ENCODE measurements at places on chromosomes 11 and 22. TPM values are rescaled to one million over a fixed set of nuclear protein-coding genes. Genes with fewer than 3 reads are reported as not detected.

The PTPRJ gene
- 10.5 TPM for total RNA-seq

The MRPL40 gene
- 38.7 TPM for total RNA-seq

DNA sequence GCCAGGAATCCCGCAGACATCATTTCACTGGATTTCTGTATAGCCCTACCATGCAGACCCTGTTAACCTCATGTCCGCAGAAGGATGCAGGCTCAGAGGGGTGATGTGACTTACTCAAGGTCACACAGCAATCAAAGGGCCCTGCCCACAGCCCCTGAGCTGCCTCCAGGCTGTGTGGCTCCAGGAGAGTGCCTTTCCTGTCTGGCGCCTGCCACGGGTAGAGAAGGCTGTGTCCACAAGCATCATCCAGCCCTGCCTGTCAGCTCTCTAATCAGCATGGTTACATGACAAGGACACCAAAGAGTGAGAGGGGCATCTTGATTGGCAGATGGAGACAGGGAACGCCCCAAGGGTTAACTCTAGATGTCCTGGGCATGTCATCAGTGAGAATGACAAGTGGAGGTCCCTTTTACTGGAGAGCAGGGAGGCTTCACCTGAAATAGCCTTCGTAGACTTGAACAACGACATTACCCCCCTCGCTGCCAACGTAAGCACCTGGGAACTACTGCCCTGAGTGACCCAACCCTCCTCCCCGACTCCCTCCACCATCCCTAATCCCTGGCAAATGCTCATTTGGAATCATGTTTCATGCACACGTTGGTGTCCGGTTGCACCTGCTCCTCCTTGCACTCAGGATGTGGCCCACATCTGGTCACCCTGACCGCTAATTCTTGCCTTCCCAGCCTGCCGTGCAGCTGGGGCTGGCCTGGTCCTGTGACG lies 6.9 kb downstream of the FGF19 start:
- DNase-seq = no peak

DNA sequence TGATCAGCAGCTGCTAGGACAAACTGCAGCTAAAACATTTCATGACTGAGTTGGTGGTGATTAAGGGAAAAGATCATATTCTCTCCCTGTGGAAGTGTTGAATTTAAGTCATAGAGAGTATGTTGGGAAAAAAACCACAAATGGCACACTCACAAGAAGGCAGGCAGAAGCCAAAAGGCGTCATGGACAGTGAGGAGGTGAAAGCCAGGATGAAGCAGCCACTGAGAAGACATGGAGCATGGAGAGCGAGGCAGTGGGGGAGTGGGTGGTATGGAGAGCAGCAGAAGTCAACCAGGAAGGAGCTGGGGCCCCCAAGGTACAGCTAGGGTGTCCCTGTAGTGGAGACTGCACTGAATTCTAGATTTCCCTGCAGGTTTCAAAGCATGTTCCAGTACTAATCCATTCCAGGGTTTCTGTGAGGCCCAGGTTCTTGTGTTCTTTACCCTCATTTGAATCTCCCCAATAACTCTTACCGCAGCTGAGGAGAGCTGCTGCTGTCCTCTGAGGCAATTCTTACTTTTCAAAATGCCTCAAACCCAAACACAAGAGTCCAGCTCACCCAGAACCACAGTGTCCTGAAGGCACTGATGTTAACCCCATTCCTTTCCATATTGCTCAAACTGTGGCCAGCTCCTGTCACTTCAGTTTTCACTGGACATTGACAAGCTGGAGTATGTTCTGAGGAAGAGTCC lies 191.8 kb upstream of the E2F8 start:
- no peak for DNase-seq

DNA sequence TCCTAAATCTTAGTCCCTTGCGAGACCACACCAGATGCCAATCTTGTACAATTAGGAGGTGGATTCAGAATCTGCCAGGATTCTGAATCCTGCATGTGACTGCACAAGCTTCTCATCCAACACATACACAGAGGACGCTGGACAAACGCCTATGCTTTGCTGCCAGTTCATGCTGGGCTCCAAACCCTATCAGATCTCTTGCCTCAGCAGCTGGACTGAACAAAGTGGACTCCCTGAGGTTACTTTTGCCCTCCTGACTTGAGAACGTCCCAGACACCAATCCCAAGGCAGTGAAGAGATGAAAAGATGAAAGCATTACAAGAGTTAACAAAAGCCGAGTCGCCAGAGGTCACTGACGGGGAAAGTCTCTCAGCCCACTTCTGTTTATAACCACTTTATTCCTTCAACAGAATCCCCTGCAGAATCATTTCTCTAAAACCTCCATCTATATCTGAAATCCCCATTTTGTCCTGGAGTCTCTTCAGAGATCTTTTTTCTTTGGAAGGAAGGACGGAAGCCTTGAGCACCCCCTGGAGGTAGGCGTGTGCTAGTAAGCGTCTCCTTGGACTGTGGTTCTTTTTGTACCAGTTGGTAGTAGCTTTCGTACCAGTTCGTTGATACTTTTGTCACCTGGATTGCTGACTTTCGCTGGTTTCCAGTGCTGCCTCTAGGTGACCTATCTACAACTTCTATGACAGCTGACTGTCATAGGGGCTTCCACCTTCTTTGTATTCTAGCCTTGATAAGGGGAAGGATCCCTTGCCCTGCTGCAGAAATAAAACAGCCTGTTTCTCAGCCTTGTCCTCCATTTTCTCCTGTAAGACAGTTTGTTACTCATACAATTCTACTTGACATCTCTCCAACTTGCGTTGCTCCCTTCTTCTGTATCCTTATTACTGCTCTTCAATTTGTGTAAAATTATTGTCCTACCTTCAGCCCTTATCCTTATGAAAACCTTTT lies 26.1 kb upstream of the EED start:
- peak; percentile 83 for DNase-seq

The TMEM109 gene
- total RNA-seq = 56.7 TPM

DNA sequence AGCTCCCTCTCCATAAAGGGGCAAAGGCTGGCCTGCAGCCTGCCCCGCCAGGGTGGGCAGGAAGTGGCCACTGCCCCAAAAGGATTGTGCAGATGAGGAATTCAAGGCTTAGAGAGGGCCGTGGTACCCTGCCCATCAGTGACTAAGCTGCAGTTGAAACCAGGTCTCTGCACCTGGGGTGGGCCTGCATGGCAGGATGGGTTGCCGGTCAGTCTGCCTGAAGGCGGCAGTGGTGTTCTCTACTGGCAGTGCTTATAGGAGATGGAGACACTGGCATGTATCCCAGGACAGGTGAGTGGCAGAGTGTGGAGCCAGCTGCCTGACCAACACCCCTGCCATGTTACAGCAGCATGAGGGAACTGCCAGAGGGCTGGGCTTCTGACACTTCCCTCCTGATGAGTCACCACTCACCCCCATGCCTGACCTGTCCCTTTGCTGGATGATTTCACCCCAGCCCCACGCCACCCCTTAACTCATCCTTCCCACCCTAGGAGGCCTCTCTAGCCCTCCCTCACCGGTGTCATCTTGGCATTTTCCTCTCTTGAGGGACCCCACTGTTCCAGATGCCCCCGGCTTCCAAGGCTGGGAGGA lies 70.2 kb upstream of the LMO1 start:
- DNase-seq = no peak

GRCh38 chr22:21968452-21969129 lies 14.0 kb downstream of the TOP3B start:
- no peak for DNase-seq

- DNase-seq = peak; percentile 24
These were observed 115.9 kb upstream of the GRK3 start for GRCh38 chr22:25448435-25449051.

GRCh38 chr11:65418431-65418680 lies 4.2 kb upstream of the NEAT1 start:
- DNase-seq = peak; percentile 57

DNA sequence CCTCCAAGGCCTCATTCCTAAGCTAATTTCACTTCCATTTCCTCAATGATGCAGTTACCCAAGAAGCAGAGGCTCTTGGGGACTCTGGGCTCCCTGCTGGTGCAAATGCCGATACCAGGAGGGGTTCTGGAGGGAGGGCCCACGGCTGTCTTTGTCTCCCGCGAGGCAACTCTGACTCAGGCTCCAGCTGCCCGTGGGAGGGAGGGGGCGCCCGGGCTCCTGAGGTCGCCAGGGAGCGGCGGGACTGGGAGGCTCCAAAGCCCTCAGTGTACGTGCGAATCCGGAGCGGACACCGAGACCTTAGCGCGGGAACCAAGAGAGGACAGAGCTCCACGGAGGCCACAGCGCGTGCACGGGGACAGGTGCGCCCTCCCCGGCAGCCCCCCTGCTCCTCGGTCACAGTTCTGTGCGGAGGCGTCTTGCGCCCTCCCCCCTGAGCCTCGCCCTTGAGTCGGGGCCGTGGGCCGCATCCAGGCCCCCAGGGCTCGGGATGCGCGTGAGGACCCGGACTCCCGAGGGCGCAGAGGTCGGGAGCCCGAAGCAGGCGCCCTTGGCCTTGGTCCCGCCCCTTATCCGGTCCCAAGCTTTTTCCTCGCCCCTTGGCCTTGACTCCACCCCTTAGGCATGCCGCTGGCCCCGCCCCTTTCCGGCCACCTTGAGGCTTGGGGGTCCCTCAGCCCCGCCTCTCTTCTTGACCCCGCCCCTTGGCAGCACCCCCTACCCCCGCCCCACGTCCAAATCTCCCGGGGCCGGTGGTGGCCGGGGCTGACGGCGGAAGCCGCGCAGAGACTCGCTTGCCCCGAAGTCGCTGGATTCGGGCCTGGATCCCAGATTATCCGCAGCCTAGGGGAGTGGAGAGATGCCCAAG lies 4.7 kb upstream of the SHISA8 start:
- peak; percentile 47 for DNase-seq

GRCh38 chr11:11567936-11568650 lies 53.7 kb downstream of the GALNT18 start:
- DNase-seq = no peak

GRCh38 chr22:30129636-30130035 lies 49.4 kb downstream of the HORMAD2 start:
- DNase-seq = no peak

GRCh38 chr11:10485646-10486045 lies 30.6 kb downstream of the AMPD3 start:
- DNase-seq = no peak

The KCNK7 gene
- 0.25 TPM for total RNA-seq

GRCh38 chr11:10358696-10359095 lies 53.8 kb downstream of the ADM start:
- no peak for DNase-seq

GRCh38 chr11:35005141-35005780 lies 88.8 kb downstream of the PDHX start:
- no peak for DNase-seq

DNA sequence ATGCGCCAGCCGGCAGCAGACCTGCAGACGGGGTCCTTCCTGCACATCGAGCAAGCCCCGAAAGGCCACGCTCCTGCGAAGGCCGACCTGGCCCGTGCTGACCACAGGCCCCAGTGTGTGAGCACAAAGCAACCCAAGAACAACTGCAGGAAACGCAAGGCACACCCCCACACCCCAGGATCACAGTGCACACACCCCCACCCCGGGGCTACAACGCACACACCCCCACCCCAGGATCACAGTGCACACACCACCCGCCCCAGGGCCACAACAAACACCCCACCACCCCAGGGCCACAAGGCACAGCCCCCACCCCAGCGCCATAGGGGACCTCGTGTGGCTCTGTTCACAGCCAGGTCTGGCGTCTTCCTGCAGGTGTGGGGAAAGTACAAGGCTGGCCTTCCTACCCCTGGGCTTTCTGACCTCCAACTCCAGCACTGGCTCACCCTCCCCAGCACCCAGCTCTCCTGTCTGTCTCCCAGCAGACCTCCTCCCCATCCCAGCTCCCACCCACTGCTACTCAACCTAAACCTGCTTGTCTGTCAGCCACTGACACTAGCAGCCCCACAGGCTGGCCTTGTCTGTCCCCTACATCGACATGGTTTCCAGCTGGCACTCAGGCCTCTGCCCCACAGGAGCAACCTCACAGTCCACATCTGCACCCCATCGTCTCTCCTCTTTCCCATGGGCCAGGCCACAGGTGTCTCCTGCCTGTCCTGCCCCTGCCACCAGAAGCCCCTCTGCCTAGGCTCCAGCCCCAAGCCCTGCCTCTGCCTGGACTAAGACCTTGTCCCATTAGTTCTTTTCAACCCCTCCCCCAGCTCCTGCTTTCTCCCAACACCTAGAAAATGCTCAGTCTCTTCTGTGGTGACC lies 20.5 kb upstream of the EFCAB6 start:
- no peak for DNase-seq

DNA sequence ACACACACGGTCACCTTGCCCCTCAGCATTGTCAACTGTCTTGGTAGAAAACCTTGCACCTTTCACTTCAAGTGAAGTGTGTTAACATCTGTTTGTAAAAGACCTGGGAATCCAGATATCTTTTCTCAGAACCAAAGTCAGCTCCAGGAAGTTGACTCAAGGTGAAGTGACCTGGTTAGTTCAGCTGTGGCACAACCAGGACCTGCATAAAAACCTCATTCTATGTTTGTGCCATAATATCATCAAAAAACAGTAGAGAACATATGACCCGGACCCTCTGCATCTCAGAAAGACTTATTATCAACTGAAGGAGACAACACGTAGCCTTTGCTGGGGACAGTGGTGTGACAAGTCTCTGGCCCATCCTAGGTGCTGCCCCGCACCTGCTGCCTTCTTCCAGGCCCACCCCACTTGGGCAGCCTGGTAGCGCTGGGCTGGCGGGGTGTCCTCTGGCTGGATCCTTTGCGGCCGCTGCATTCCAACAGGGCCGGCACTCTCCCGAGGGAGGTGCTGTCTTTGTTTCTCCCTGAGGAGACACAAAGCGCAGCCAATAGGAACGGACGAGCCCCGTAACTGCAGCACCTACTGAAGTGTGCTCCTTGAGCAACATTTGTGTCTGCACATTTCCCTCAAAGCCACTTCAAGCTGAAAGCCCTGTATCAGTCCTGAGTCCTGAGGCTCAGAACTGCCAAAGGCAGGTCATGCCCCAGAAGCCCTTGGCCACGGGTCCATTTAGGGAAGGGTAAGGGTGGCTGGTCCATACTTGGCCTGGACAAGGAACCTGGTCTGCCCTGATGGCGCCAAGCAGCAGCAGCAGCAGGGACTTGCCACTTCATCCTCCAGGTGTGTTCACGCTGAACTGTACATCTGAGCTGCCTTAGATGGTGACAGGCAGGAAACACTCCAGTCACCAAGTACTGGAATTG lies 25.2 kb downstream of the LRRC74B start:
- DNase-seq = no peak

Data from cardiac muscle cell (in vitro differentiated cells and primary cell).